Smooth muscle cell of the brain vasculature (primary cell): ENCODE measurements at places on chromosomes 12 and 14.

GRCh38 chr14:73785834-73786635, 65.6 kb upstream of the PTGR2 start:
- no peak for DNase-seq

DNA sequence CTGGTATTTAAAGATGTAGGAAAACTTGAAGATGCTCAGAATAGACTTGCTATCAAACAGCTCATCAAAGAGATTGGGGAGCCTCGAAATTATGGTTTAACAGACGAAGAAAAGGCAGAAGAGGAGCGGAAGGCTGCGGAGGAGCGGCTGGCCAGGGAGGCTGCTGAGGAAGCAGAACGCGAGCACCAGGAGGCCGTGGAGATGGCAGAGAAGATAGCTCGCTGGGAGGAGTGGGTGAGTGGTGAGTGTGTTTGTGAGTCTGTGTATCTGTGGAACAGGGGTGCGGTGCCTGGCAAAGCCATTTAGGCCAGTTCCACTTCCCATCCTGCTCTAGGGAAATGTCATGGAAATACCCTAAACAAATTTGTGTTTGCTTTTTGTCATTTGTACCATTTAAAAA, 19.2 kb upstream of the PAPOLA start:
- DNase-seq = no peak

DNA sequence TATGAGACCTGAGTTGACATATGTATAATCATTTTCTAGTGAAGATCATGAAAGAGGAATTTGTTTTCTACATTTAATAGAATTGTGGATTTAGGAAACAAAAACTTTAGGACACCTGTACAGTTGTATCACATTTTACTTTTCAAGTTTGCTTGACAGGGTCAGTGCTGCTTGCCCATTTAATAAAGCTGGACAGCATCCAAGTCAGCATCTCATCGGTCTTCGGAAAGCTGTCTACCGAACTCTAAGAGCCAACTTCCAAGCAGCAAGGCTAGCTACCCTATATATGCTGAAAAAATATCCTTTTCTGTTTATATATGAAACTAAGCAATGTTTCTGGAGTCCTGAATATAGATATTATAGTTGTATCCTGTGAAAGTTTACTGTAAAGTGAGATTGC, 52.3 kb downstream of the VEZT start:
- no peak for DNase-seq

DNA sequence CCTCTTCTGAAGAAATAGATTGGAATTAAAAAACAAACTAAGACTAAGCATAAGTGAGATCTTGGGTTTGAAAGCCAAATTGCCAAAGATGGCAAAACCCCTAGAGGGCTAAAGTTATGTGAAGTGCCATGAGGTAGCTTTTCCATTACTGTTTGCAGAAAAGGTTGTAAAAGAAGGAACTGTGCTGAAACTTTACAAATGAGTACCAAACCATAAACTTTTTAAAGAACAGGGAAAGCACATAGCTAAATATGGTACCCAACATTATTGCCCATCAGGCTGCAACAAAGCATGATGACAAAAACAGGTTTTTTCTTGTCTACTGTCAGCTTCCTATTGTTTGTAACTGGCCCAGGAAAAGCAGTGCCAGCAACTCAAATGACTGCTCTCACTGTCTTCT, 224.2 kb downstream of the RAD51B start:
- no peak for DNase-seq

DNA sequence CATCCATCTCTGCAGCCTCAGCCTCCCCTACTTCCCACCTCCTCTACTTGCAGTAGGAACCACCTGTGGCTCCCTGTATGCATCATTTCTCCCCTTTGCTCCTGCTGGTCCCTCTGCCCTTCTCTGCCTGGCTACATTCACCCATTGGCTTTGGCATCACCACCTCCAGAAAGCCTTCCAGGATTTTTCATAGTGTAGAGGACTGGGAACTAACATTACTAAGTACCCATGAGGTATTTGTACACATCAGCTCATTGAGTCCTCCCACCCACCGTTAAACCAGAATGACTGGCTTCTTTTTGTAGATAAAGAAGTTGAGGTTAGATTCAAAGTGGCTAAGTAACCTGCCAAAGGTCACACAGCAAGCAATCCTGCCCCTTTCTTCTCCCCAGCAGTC, 17.1 kb downstream of the SYNE3 start:
- no peak for DNase-seq

DNA sequence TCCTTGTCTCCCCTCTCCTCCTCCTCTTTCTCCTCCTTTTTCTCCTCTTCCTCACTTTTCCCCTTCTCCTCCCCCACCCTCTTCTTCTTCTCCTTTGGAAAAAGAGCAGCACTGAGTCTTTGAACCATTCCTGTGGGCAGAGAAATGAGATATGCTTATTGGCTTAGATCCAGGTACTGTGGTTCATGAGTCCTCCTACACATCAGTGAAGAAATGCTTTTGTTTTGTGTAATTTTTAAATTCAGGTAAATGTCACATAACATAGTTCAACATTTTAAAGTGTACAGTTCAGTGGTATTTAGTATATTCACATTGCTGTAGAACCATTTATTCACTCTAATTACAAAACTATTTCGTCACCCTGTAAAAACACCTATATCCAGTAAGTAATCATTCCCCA, 402.1 kb downstream of the AACS start:
- DNase-seq = no peak

DNA sequence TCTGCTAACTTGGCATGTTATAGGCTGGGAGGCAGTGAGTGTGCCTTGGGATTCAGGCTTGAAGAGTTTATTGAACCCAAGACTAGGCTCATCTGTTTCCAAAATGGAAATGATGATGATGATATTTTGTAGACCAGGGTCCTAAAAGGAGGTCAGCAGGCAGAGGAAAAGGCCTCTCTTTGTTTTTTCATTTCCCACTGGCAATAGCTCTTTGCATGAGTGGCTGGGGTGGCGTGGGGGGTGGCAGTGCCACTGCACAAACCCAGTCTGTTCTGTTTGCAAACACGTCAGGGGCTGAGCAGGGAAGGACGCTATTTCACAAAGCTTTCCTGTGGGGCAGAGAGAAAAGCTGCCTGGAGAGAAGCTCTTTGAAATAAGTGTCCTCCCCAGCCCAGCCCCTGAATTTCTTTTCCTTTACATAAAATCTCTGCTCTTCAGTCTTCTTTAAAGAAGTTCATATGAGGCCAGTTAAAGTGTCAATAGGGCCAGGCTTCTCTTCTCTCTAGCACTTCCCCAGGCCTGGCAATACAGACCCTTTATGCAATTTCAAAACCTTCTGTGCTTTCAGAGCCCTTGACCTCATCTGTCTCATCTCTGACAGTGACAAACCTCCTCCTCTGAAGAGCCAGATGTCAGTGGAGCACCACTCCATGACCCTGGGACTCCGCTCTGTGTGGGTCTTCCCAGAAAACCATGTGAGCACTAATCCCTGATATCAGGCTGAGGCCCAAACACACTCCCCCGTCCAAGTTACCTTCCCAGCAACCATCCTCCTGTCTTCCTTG, 72.8 kb downstream of the ZNF664 start:
- DNase-seq = no peak

- DNase-seq = no peak
Measured at GRCh38 chr12:127260999-127261398, 1006.0 kb upstream of the TMEM132C start.

DNA sequence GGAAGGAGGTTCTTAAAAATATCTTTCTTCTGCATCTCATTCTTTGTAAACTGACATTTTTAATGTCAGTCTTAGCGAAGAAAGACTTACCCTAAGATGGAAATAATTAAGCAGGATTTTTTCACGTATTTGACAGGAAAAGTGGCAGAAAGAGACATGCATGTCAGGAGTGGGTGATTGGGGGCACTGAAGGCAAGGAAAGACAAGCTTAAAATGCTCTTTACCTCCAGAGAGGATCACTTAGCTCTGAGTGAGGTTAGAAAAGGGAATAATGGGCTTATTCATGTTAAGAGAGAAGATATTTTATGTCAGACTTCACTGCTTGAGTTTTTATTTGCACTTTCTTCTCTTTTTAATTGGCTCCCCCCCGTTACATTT, 1358.2 kb upstream of the TMEM132C start:
- DNase-seq = no peak

DNA sequence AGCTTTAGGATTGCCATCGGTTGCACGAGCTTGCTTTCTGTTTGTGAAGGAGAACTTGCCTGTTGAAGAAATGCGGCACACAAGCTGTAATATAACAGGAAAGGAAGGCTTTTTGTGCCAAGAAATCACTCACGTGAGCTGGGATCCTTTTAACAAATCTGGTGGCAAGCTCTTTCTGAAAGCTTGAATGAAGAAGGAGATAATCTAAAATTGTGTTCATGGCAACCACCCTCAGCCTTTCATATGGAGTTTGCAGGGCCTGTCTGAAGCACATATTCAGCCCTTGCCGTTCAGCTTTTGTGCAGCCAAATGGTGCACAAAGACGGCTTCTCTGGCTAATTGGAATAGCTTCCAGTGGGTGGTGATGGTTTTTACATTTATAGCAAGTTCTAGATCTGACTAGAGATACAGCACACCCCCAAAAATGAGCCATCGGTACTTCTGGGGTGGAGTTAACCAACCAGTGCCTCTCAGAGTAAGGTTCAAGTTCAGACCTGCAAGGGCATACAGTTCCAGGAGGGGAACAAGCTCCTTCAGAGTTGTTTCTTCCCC, 107.4 kb downstream of the AEBP2 start:
- no peak for DNase-seq

DNA sequence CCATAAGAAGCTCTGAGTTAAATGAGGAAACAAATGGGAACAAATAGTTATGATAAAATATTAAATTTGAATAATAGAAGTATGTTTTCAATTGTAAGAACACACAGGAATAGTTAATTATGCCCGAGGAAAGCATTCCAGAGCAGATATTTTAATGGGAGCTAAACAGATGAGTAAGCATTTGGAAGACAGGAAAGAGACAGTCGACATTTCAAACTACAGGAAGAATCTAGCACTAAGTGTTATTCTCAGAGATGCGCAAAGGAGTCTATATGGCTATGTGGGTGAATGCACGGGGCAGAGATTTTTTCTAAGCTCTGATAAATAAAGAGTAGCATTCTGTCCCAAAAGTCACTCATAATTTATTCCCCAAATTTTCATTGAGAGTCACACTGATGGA, 64.5 kb upstream of the SSTR1 start:
- DNase-seq = no peak

DNA sequence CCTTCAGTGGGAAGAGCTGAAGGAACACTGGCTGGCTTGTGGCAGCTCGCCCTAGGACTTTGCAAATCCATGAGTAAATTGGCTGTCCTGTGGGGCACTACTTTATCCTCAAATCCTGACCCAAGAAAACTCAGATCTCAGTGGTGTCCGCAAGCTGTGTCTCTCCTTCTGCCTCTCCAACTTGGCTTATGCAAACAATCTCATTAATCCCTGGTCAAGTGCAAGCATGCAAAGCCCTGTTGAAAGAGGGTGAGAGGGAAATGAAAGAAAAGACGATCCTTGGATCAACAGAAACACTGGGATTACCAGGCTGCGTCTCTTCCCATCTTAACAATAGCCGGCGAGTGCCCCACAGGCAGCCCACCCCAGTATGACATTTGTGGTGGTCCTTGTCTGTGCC, 901.6 kb downstream of the BCL11B start:
- DNase-seq = no peak

DNA sequence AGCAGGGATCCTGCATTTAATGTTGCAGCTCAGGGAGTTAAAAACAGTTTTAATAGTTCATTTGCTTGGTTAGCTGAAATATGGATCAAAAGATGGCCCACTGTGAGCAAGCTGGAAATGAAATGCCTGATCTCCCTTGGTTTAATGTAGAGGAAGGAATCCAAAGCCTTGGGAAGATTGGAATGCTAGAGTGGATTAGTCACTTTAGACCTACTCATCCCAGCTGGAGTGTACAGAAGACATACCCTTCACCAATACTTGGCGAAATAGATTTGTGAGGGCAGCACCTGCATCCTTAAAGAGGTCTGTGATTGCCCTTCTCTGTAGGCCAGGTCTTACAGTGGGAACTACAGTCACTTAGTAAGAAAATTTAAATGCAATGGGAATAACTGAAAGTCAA, 58.0 kb upstream of the KRAS start:
- DNase-seq = no peak

DNA sequence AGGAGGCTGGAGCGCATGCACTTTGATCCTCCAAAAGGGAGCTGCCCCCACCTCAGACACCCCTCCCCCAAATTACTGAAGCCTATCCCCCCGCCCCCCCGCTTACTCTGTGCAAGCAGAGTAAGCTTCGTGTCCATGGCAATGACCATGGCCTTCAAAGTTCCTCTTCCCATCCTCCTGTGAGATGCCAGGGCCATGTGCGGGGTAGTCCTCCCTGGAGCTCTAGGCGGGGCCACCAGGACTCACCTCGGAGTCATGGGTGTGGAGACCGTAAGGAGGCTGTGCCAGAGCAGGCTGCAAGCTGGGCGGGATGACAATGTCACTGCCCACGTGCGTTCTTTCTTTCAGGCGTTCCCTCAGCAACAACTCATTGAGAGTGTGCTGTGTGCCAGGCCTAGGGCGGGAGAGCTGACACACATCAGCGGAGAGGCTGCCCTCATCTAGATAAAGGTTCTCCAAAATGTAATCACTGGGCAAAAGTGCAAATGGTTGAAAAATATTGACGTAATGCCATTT, 66.8 kb downstream of the C14orf132 start:
- no peak for DNase-seq

GRCh38 chr12:4133636-4134447, 139.7 kb upstream of the CCND2 start:
- DNase-seq = no peak

DNA sequence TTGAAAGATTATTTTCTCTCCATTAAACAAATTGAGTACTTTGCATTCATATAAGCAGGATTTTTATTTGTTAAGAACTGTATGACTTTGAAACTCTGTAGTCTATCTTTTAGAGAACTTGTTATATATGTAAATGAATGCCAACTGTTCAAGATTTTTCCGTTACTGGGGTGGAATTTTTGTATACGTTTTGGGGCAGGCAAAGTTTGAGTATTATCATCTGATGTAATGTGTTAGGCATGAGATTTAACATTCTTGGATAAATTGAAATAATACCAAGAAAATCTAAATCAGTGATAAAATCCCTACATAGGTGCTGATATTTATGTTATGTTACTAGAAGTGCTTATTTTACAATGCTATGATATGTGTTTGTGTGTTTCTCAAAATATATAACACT, 8.4 kb downstream of the CNOT2 start:
- DNase-seq = no peak

- no peak for DNase-seq
Measured at GRCh38 chr12:132117558-132117875, 26.6 kb downstream of the DDX51 start.
